ENCODE measurements at places on chromosomes 1 and 21.

GRCh38 chr1:232040260-232040659 lies 413.7 kb downstream of the DISC1 start:
- no peak for DNase-seq

DNA sequence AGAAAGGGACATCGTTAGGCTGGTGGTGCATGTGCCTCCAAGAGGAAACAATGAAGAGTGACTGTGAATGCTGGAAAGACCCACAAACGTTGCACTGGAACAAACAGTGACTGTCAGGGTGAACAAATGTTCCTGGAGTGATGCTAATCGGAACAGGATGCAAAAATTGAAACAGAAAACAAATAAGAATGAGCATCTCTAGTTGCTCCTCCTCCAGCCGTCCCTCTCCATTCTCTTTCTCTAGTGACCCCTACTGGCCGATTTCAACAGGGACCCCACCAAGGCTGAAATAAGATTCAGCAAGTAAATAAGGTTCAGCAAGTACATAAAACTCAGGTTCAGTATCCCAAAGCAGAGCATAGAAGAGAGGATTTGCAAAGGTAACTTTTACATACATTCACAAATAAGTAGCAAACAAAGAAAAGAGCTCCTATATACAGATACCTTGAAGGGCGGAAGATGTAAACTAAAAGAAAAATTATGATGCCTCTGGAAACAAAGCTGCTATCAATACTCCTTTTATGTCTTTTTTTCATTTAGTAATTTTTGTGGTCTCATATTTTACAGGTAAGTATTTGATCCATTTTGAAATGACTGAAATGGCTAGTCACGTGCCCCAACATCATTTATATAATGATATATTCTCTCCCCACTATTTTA lies 836.1 kb upstream of the ADAMTS5 start:
- DNase-seq = no peak

- no peak for DNase-seq
Observed at GRCh38 chr1:44146536-44147361, 5.3 kb upstream of the KLF18 start.

- DNase-seq = no peak
Observed at GRCh38 chr1:119046429-119046784, 58.3 kb upstream of the TBX15 start.

GRCh38 chr1:20470194-20470593 lies 15.8 kb downstream of the CAMK2N1 start:
- DNase-seq = no peak

DNA sequence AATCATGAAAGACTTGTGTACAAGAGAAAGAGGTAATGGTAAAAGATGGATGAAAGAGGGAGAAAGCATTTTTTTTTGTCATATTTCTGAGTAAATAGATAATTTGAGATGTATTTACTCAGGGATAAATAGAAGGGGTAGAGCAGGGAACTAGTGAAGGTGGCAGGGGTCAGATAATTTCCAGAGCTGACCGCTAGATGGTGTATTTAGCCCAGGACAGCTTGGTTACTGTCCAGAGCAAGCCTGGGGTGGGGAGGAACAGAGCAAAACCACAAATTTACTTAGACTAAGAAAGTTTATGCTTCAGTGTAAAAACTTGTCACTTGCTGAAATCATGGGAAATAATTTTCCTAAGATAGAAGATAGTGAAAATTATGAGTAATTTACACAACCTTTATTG lies 91.5 kb downstream of the XCL2 start:
- DNase-seq = no peak

- DNase-seq = no peak
Observed at GRCh38 chr1:154410185-154410827, 5.2 kb downstream of the IL6R start.

- DNase-seq = no peak
Observed at GRCh38 chr1:81706650-81707435, 93.9 kb upstream of the ADGRL2 start.

DNA sequence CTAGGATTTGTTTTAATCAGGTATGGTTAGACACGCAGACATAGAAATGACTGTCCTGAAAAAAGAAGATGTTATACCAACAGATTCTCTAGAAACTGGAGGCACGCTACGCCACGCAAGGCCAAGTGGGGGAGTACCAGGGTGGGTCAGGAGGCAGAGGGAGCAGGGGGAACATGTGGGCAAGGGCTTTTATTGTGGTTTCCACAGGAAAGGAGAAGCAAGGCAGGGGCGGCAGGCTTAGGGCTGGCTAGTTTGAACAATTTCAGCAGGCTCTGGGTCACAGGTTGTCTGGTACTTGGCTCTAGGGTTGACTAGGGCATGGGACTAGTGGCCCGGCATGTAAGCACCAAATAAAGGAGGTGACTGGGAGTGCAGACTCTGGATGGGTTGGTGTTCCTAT lies 7.2 kb downstream of the MTARC2 start:
- DNase-seq = no peak

GRCh38 chr21:45048026-45048698 lies 26.2 kb upstream of the ADARB1 start:
- no peak for DNase-seq
